ENCODE measurements at places on chromosomes 2 and 18.

DNA sequence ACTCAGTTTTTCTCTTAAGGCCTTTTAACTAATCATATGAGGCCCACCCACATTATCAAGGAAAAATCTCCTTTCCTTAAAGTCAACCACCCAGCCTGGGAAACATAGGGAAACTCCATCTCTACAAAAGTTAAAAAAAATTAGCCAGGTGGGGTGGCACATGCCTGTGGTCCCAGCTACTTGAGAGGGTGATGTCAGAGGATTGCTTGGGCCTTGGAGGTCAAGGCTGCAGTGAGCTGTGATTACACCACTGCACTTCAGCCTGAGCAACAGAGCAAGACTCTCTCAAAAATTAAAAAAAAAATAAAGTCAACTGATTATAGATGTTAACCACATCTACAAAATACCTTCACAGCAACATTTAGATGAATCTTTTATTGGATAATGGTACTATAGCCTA lies 5.8 kb downstream of the DPYSL5 start:
- no peak for DNase-seq

- DNase-seq: no peak
Measured at GRCh38 chr2:85828725-85829124, 60.1 kb downstream of the ST3GAL5 start.

- no peak for DNase-seq
Measured at GRCh38 chr2:26298638-26299393, 47.1 kb upstream of the SELENOI start.

DNA sequence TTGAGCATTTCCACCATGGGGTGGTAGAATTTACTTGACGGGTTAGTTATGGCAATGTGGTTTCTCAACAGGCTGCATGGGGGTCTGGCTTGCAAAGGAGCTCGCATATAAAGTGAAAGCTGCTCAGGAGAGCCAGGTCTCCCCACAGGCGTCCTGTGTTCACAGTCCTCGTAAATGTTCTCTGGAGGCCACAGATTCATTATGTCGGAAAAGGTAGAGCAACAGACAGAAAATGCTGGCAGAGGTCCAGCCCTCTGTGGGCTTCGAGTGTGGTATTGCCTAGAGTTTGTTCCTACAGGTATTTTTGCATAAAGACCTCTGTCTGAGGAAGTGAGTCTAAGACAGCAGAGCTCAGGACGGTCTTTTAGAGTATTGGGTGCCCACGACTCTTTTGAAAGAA lies 96.4 kb downstream of the CDCA7 start:
- DNase-seq: no peak

GRCh38 chr2:47783486-47784351 lies 774 bp downstream of the MSH6 start:
- peak; percentile 60 for DNase-seq

GRCh38 chr2:191565647-191566198 lies 112.2 kb upstream of the NABP1 start:
- peak; percentile 28 for DNase-seq

GRCh38 chr2:98110741-98111140 lies 23.8 kb downstream of the VWA3B start:
- DNase-seq: no peak

DNA sequence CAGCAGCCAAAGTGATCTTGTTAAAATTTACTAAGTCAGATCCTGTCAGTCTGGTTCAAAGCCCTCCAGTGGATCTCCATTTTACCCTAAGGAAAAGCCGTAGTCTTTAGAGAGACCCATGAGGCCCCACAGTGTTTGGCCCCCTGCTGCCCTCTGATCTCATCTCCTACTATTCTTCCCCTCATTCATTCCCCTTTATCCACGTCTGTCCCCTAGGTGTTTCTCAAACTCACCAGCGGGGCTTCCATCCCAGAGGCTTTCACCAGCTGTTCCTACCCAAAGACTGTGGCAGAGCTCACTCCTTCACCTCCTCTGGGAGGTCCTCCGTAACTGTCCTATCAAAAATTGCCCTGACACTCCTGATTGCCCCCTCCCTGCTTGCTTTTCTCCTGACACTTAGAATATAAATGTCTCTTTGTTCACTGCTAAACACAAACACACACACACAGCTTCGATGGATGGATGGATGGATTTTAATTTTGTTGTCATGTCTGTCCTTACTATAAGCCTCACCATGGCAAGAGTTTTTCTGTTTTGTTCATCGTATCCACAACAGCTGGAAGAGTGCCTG lies 26.1 kb downstream of the LIMS1 start:
- no peak for DNase-seq

DNA sequence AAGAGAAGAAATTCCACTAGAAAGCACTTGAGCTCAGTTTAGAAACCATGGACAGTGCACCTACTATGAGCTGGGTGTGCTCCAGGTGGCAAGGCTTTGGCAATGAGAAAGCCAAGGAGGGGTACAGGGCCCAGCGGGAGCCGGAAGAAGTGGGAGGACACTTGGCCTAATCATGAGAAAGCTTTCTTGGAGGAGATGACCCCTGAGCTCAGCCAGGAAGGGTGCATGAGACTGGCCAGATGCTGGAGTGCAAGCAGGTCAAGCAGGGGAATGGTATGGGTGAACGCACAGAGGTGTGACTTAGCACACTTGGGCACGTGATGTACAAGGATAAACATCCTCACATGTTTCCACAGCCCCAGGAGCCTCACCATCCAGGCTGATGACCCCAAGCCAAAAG lies 97.2 kb upstream of the GLI2 start:
- DNase-seq: no peak

DNA sequence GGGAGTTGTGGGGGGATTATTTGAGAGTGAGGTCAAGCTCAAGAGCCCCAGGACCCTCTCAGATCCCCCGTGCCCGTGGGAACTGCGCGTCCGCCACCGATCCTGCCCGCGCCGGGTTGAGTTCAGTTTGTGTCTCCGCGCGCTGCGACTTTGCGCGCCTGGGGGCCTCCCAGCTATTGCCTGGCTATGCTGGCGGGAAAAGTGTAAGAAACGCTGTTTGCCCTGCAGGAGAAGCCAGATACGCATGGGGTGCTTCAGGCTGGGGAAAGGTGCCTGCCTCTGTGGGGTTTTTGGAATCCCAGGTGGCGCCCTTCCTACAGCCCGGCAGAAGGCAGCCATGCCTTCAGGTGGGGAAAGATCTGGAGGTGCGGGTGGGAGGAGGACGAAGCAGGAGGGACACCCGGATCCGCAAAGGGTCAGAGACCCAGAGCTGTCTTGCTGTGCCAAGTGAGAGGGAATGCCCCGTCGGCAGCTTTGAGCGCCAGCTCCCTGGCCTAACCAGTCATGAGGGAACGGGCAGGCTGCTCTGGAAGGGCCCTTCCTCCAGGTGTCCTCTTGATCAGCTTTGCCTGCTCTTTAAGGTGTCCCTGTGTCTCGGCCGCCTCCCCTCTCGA lies 22.5 kb downstream of the TEX44 start:
- no peak for DNase-seq

DNA sequence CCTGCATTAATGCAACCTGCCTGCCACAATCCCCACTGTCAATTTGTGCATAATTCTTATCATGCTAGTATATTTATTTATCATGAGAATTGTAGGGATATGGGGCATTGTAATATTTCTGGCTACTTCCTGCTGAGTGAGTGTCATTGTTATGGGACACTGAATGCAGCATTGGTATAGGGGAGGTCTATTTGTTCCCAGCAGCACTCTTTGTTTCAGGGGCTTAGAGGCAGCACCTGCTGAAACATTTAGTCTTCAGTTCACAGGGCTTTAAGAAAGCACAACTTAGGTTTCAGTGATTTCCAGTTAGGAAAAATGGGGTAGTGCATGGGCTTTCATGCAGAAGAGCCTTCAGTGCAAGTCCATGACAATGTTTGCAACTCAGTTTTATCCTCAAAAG lies 23.6 kb downstream of the SULT1C3 start:
- no peak for DNase-seq

GRCh38 chr18:45282101-45282812 lies 333.0 kb upstream of the SLC14A2 start:
- DNase-seq: no peak

- no peak for DNase-seq
Measured at GRCh38 chr2:43133336-43133707, 93.1 kb downstream of the ZFP36L2 start.

DNA sequence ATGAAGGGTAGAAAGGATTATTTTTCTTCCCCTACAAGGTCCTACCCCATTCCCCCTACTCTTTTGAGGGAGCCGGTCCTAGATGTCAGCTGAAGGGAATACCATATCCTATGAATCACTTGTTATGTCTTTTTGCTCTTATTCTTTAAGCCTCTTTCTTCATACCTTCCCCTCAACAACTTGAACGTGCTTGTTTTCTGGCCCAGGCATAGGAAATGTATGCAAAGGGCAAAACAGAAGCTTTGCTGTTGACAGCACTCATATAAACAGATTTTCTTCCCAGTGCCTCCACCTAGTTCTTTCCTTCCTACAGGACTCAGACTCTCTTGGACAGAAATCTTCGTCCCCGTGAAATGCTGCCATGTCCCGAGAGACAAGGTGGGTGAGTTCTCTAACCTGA lies 64.6 kb downstream of the TMEM17 start:
- DNase-seq: no peak

- DNase-seq: no peak
Measured at GRCh38 chr2:18262601-18263000, 297.9 kb downstream of the RDH14 start.

- DNase-seq: no peak
Measured at GRCh38 chr18:211582-211981, 53.2 kb downstream of the USP14 start.

GRCh38 chr2:127511917-127512316 lies 14.4 kb downstream of the IWS1 start:
- no peak for DNase-seq

DNA sequence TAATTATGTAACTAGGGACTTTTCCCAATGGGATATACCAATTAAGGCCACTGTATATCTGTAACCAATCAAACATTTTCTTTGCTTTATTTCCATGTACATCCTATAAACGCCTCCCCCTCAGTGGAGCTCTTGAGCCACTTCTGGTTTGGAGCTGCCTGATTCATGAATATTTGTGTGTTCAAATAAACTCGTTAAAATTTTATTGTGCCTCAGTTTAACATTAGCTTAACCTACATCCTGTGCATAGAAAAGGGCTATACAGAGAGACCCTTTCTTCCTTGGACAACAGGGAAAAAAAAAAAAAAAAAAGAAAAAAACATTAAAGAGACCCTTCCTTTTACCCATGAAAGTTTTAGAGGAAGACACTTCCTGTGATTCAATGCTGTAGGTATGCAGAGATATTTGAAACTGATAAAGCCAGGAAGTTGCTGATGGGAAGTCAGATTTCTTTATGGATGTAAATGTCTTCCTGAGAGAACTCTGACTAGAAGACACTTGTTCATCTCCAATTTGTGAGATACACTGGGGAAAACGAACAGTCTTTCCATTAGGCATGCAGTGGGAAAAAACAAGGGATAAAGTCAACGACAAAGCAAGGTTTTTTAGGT lies 614.6 kb upstream of the SOX11 start:
- DNase-seq: no peak

DNA sequence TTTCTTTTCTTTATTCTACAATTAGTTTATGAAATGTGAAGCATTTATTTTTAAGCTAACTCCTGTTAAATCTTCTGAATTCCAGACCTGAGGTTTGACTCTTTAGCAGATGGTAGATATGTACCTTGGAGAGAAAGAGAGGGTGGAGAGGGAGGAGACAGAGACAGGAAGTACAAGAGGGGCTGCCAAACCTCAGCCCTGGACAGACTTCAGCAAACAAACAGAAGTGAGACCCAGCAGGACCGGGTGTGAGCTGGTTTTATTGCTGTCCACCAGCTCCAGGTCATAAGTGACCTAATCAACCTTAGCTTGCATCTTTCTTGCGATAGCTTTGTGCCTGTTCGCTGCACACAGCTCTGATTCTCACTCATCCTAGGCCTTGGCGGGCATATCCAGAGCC lies 168.6 kb downstream of the CNTNAP5 start:
- no peak for DNase-seq

DNA sequence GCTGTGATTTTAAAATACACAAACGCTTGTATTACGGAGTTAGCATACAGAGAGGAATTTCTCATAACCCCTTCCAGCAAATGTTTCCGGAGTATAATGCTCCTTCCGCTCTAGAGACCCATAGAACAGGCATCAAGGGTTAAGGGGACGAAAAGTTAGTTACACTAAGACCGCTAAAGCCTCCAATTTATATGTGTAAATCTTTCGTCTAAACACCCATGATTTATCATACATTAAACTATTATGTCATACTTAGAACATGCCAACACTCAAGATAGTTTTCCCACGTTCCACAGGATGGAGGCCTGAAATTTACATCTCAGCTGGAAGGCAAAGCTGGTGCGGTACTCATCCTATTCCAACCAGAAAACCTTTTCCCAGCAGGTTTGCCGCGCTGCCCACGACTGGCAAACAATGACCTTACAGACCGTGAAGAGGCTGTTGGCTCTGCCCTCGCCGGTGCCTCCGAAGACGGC lies 650 bp downstream of the ORMDL1 start:
- DNase-seq: peak; percentile 22

- no peak for DNase-seq
Measured at GRCh38 chr2:160253440-160254188, 53.5 kb upstream of the ITGB6 start.

DNA sequence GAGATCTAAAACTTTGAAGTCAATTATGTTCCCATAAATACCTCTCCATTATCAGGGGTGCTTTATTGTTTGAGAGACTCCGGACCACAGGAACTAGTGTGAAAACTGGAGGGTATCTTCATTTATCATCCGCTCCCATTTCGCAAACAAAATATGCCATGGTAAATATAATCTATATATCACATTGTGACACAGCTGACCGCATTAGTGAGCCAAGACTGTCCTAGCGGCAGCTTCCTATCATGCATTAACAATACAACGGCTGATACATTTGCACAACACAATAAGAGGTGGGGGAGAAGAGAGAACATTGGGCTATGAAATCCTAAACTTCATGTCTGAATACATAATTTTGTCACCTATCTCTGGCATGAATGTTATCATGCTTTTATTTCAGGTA lies 29.5 kb downstream of the BCL11A start:
- DNase-seq: no peak

- DNase-seq: no peak
Measured at GRCh38 chr2:73314441-73314840, 21.1 kb upstream of the EGR4 start.

DNA sequence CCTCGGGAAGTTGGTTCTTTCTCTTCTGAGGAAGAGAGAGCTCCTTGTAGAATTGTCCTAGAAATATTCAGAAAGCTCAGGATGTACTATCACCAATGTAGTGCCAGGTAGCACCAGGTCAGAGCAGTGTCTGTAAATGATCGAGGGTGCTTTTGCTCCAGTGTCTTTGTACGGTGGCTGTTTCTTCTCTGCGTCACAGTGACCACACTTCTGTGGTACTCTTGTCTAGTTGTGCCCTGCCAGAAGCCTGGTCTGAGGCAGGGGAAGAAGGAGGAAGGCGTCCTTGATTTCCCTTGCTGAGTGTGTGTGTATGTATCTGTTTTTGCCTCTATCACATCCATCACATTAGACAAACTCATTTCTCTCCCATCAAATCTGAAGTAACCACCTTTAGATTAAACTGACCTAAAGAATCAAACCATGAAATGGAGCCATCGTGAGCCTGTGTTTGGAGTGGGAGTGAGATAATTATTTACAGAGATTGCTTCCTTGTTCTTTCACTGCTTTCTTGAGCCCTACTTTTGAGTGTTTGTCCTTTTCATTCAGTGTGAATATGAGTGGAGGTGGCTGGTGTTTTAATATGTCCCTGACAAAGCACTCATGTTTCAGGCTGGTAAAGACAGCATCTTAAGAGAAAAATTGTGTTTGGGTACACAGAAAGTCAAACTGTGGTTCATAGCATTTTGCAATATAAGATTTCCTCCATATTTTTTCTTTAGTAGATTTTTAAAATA lies 97.2 kb downstream of the ACOXL start:
- no peak for DNase-seq

Measured in HuH-7 (cell line).